ENCODE measurements at places on chromosomes 12 and 14.

- DNase-seq = peak; percentile 57
These were observed 499 bp downstream of the TOGARAM1 start for GRCh38 chr14:44962334-44963043.

DNA sequence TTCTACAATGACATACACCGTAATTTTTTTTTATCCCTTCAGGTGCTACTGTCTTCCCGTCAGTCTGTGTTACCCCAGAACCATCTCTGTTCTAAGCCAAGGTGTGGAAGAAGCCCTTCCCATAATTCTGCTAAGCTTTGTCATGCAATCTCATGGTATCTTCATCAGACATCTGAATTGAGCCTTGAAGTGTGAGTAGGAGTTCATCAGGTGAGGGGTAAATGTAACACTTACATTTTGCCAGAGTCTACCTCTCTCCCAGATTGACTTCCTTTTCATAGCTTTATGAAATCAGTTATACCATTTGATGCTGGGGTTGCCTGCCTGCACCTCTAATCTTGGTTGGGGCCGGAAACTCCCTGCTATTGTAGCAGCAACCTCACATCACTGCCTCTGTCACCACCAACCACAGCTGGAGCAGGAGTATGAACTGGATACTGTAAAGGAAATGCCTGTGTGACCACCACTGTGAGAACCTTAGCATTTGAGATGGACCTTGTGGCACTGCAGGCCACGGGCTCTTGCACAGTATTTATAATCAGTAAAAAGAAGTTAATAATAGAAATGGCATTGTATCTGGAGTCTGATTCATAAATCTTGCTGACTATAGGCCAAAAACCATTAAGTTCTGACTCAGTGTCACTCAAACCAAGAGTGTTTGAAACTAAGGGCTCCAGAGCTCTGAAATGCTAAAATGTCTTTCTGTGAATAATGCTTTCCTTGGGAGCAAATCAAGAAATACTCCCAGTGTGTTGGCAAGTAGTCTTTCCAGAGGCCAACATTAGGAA, 58.7 kb upstream of the STK38L start:
- DNase-seq = no peak

- no peak for DNase-seq
These were observed 71.8 kb upstream of the MAX start for GRCh38 chr14:65173973-65174693.

DNA sequence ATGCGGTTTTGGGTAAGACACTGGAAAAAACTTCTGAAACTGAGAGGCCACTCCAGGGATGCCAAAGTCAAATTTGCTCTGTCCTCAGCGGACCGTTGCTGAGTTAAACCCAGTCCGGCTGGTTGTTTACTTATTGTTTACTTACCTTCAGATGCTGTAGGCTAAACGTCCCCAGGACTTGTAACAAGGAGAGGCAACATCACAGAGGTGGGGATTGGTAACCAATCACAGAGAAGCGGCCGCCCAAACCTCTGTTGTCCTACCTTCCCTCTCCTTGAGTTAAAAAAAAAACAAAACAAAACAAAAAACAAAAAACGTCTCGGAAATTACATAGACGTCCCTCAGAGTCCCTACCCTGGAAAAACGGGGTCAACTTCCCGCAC, 380 bp downstream of the ANO2 start:
- DNase-seq = no peak

DNA sequence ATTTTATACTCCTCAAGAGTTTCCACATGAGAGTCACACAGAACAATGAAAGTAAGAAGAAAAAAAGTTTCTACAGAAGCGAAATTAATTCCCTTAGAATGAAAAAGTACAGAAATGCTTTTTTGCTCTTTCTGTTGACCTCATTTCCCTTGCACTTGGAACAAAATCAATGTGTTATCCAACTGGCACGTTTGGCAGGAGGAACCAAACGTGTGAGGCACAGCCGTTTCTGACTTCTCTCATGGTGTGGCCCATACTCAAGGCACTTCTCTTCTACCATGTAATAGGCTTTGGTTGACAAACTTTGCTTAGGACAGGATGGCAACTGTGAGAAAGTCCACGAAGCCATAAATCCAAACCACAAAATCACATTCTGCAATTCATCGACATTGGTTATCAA, 297.0 kb downstream of the FUT8 start:
- DNase-seq = no peak

- DNase-seq = peak; percentile 70
These were observed 32.4 kb downstream of the YY1 start for GRCh38 chr14:100271247-100271939.

DNA sequence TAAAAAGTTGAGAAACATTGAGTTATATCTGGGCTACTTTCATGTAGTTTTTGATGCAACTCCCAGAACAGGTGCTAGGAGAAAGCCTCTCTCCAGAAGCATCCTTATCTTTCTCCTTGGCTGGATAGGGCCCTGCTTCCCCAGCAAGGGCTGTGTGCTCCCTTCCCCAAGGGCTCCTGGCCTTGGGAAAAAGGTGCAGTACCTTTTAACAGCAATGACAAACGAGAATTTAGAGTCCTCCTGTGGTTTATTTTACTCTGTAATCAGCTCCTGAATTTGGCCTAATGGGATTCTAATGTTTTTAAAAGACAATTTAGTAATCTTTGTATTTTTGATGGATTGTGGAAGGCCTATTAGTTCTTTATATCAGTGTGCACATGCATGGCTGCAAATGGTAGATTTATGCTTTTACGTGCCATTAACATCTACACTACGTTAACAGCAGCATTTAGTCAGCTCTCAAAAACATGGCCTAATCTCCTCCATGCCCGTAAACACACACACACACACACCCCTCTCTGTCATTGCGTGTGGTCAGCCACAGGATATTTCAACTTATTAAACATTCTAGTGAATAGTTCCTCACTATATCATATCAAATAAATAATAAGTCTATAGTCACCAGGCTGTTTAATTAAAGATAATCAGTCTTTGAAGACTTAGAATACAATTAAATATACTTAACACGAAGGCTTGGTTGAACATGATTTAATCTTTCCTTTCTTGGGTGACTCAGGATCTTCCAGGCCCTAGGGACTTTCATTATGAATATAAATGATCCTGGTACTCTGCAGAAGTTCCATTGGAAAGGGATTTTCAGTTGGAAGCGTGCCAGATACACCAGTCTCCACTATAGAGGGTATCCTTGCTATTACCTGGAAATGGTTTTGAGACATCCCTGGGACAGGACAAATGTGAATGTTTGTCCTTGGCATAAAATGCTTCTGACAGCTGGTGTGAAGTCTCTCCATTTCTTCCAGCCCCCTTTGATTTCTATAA, 181.4 kb upstream of the PWP1 start:
- no peak for DNase-seq

DNA sequence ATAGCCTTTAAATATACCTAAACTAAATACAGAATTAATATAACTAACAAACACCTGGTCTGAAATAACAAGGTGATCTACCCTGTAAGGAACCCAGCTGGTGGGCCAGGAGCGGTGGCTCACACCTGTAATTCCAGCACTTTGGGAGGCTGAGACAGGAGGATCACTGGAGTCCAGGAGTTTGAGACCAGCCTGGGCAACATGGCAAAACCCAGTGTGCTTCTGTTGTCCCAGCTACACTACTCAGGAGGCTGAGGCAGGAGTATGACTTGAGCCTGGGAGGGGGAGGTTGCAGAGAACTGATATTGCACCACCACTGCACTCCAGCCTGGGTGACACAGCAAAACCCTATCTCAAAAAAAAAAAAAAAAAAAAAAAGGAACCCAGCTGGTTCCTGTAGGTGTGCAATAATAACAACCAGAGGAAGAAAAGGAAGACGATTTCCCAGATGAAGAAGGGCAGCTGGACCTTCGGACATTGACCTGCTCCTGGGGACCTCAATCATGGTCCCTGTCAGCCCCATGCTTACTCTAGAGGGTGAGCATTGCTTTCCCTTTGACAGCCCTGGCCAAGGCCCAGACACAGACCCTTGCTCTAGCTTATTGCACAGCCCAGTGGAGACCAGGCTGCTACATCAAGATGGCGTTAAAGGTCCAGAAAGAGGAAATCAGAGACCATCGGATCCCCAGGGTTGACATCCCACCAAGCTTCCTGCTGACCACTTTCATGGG, 5.4 kb downstream of the FOS start:
- no peak for DNase-seq

GRCh38 chr14:21068521-21069387, 1.4 kb upstream of the ARHGEF40 start:
- DNase-seq = peak; percentile 60

DNA sequence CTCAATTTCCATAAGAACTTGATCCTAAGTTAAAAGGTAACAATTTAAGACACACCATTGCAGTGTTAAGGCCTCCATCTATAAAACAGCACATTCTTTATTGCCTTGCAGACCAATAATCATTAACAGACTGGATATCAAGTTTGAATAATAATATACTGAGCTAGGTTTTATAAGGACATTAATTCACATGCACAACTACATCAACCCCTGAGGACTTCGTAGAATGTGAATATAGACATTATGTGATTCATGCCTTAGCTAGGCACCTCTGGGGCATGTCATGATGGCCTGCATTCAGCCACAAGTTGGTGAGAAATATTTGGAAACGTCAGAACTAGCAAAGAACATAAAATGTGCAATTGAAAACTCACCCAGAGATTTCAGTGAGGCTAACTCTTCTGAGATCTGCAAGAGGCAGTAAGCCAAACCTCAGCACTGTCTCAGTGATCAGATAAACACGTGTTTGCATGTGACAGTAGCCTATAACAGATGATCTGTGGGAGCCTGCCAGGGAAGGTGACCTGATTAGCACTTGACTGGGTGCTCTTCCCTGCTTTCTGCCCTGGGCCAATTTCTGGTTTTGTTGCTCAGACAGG, 492.2 kb downstream of the FLRT2 start:
- no peak for DNase-seq

GRCh38 chr14:59123975-59124374, 64.5 kb upstream of the DAAM1 start:
- DNase-seq = no peak

DNA sequence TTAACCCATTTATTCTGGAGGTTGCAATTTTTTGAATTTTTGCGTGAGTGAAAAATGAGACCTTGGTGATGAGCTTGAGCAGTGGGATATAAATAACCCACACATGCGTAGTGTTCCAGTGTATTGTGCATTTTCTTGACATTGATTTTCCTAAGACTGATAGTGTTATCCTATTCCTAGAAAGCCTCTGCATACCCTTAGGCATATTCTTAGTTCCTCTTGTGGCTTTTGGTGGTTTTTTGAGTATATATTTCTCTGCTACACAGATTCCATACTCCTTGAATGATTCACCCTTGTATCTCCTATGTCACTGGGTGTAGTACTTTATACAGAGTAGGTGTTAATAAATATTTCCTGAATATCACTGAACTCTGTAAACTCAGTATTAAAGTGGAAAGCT, 363.4 kb upstream of the PDE3A start:
- DNase-seq = no peak

GRCh38 chr14:88490168-88490567, 64.6 kb downstream of the PTPN21 start:
- no peak for DNase-seq

GRCh38 chr12:41189395-41190251, 1.5 kb downstream of the PDZRN4 start:
- no peak for DNase-seq

DNA sequence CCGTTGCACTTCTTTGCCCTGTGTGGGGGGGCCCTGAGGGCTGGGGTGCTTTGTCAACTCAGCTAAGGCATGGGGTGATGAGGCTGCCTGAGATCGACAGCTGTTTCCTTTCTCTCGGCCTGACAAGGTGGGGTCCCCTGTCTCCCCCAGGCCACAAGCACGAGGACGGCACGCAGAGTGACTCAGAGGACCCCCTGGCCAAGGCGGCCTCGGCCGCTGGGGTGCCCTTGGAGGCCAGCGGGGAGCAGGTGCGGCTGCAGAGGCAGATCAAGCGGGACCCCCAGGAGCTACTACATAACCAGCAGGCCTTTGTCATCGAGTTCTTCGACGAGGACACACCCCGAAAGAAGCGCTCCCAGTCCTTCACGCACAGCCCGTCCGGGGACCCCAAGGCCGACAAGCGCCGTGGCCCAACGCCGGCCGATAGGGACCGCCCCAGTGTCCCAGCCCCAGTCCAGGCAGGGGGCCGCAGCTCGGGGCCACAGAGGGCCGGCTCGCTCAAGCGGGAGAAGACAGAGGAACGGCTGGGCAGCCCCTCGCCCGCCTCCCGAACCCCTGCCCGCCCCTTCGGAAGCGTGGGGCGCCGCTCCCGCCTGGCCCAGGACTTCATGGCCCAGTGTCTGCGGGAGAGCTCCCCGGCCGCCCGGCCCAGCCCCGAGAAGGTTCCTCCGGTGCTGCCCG, 18.8 kb downstream of the CEP170B start:
- no peak for DNase-seq

GRCh38 chr14:52044791-52045522, 23.9 kb downstream of the NID2 start:
- no peak for DNase-seq

DNA sequence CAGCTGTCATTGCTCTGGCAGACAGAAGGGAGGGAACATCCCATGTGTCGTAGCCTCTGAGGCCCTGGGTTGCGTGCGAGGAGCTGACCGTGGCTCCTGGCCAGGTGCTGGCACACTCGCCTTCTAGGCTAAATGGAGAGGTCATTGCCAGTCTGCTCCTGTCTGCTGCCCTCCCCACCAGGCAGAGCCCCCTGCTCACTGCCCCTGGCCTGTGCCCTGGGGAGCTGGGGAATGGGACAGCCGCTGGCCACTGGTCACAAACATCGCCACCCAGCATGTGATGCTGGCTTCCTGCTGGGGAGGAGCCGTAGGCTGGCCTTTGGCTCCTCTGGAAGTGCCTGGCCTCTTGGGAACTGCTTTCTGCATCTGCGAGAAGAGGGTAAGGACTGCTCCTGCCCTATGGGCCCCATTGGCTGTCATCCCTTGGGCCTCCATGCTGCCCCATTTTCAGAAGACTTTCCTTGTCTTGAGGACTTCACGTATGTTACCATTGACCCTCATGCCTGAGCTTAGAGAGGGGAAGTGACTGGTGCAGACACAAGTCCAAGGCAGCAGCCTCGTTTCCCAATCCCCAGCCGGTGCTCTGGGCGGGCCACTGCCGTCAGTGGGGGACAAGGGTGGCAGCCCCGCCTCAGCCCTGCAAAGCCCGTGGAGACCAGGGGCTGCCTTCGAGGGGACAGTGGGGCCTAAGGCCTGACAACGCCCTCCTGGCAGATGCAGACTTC, 2.0 kb upstream of the TNFAIP2 start:
- DNase-seq = peak; percentile 75

- DNase-seq = no peak
These were observed 41.5 kb upstream of the NR2C1 start for GRCh38 chr12:95114766-95115405.

Measured in right lobe of liver (tissue), 6 donors.